ENCODE measurements at places on chromosomes 11 and 22.
A peak's percentile ranks its signal among the peaks of the same experiment; 100 is the strongest.

- DNase-seq = no peak
These were observed 27.9 kb downstream of the EIF4ENIF1 start for GRCh38 chr22:31461699-31462098.

- DNase-seq = no peak
These were observed 2.0 kb upstream of the ROBO3 start for GRCh38 chr11:124863137-124863825.

- no peak for DNase-seq
These were observed 44.5 kb downstream of the SOX6 start for GRCh38 chr11:16311831-16312230.

GRCh38 chr11:121869478-121869877 lies 246.5 kb downstream of the BLID start:
- DNase-seq = no peak

GRCh38 chr11:72436661-72437060 lies 2.3 kb upstream of the CLPB start:
- DNase-seq = no peak

DNA sequence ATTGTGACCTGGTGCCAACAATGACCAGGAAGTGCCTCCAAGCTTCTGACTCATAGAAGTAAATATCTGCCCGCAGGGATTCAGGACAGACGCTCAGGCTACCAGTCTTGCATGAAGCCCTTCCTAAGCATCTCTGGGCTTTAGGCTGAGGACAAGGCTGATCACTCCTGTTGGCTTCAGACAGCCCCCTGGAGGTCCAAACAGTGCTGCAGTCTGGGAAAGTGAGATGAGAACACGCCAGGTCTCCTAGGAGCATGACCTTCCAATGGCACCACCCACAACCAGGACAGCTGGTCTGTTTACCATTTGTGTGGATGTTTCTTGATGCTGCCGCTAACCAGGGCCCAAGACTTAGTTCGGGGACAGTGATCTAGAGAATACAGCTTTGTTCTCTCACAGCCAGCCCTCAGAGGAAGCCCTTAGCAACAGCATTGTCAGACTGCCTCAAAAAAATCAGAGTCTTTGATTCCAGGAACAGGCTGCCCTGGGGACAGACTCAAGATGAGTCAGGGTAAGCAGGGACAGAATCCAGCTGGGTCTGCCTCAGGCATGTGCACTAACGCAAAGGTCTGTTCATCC lies 111.2 kb downstream of the ZNF280B start:
- peak; percentile 36 for DNase-seq

- no peak for DNase-seq
These were observed 32.2 kb upstream of the TEAD1 start for GRCh38 chr11:12642040-12642439.

- no peak for DNase-seq
These were observed 14.2 kb upstream of the PIK3C2A start for GRCh38 chr11:17221968-17222367.

GRCh38 chr11:16001899-16002426 lies 354.4 kb downstream of the SOX6 start:
- DNase-seq = no peak

DNA sequence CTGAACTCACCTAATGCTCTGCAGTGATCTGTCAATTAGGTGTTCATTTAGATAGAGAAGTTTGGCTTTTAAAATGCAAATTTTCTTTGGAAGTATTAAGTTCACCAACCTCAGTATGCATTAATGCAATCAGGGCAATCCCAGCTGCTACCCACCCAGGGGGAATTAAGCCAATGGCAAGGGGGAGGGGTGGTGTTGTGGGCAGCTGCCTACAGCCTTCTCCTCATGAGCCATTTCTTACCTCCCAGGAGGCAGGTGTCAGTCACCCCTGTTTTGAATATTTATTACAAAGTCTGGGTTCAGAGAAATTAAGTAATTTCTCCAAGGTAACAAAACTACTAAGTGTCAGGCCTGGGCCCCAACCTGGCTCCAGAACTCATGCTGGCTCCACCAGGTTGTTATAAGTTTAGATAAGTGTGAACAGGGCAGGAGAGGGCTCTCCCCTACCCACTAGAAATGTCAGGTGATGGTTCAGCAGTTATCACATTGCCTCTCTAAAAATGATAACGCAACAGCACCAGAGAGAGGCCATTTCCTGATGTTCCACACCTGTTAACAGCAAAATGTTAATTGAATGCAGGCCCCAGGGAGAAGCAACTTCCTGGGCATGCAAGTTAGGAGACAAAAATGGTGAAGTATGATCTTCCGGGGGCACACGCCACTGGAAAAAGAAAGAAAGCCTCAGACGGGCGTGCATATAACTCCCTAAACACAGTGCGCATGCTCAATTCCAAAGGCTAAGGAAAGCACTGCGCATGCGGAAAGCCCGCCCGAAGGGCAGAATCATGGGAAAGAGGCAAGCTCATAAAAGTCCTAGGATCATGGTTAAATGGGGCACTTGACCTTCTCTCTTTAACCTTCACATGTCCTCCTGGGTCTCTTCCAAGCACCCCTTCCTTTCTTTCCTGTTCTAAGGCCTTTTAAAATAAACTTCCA lies 35.4 kb upstream of the GNAZ start:
- DNase-seq = no peak

DNA sequence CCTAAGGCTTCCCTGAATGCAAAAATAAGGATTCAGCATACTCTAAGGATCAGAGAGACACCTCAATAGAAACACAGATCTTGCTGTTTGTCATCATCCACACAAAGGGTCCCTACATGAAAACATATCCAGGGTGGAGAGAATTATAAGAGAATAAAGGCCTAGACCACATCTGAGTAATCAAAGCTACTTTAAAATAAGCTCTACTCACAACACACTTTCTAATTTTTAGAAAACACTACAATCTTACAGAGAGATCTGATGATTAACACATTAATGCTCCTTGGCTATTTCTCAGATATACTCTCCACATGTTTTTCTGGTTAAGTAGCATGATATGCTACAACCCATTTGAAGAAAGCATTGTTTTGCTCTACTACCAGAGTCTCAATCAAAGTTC lies 108.2 kb downstream of the ETS1 start:
- DNase-seq = no peak
